ENCODE measurements at places on chromosomes 5 and 9. TPM values are rescaled to one million over a fixed set of nuclear protein-coding genes. Genes with fewer than 3 reads are reported as not detected.

Gene COL23A1
- 0.90 TPM for total RNA-seq

Gene GFI1B
- total RNA-seq = 0.26 TPM

Gene CARD6
- 6.0 TPM for total RNA-seq

Gene ABO
- total RNA-seq = 1.4 TPM

Measured in urinary bladder (tissue), 4 donors.